ENCODE measurements at places on chromosomes 12 and 14. TPM values are rescaled to one million over a fixed set of nuclear protein-coding genes. Genes with fewer than 3 reads are reported as not detected.
A peak's percentile ranks its signal among the peaks of the same experiment; 100 is the strongest.

- no peak overlapping the region for H3K27ac ChIP-seq
- H3K4me1 ChIP-seq = no peaks in the 10 kb centered on the region
- H3K27me3 ChIP-seq = no peaks in the 10 kb centered on the region
- no peaks in the 10 kb centered on the region for H3K36me3 ChIP-seq
- no peak overlapping the region for H3K4me3 ChIP-seq
These were observed 271.2 kb downstream of the EGLN3 start for GRCh38 chr14:33679461-33680225.

DNA sequence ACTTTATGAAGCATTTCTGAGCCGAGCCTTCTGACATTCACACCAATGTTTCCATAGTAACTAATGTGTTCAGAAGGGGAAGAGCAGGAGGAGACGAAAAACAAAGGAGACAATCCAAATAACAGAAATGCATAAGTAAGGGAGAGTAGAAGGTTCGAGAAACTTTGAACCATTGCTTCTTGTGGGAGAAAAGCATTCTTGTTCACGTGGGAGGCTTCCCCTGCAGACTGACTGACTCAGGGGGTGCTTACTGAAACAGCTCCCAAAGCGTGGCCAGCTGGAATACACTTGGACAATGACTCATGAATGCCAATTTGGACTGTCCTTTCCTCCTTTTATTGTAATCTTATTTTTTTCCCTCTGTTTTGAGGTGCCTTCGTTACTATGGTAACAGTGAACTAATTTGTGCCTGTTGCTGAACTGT is 73.9 kb downstream of the NEDD1 start:
- no peak for DNase-seq
- H3K36me3 ChIP-seq = no peaks in the 10 kb centered on the region
- peaks cover 4% of the 10 kb centered on the region for H3K4me1 ChIP-seq

ACRBP gene
- 1.2 TPM for total RNA-seq

DNA sequence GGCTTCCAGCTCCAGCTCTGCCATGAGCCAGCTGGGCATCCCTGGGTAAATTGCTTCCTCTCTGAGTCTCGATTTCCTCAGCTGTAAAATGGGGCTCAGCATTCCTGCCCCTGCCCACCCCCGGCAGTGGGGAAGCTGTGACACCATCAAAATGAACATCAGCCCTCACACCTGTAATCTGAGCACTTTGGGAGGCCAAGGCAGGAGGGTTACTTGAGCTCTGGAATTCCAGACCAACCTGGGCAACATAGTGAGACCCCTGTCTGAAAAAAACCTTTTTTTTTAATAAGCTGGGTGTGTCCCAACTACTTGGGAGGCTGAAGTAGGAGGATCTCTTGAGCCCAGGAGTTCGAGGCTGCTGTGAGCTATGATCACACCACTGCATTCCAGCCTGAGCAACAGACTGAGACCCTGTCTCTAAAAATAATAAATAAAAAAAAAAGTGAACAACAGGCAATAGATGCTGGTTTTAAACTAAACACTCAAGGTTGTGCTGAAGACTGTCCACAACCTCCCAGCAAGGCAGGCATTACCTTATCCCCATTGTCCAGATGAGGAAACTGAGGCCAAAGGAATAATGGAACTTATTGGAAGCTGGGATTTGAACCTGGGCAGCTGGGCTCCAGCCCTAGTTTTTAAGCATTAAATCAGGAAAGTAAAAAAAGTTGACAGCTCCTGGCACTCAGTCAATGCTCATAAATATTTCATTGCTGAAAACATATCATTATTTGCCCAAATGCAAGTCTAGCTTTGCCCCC is 4.3 kb downstream of the TRPV4 start:
- H3K36me3 ChIP-seq = no peaks in the 10 kb centered on the region
- no peak overlapping the region for H3K27ac ChIP-seq
- DNase-seq = no peak

DNA sequence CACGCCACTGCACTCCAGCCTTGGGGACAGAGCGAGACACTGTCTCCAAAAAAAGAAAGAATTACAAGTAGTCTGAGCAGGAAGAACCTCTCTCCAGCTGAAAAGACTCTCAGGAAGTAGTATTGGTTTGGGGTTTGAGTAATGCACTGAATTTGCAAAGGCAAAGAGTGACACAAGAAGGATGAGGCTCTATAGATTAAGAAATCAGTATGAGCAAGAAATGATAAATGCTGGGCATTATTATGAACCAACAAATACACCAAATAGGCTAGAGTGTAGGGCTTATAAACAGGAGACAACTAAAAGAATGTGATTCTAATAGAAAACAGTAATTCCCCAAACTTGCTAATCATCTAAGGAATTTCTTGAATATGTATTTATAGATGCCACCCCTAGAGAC is 2.6 kb upstream of the SLC35E3 start:
- H3K4me1 ChIP-seq = peaks cover 16% of the 10 kb centered on the region
- no peak overlapping the region for H3K27ac ChIP-seq
- H3K27me3 ChIP-seq = no peaks in the 10 kb centered on the region
- no peak overlapping the region for H3K4me3 ChIP-seq
- H3K36me3 ChIP-seq = peaks cover 10% of the 10 kb centered on the region
- DNase-seq = no peak

DNA sequence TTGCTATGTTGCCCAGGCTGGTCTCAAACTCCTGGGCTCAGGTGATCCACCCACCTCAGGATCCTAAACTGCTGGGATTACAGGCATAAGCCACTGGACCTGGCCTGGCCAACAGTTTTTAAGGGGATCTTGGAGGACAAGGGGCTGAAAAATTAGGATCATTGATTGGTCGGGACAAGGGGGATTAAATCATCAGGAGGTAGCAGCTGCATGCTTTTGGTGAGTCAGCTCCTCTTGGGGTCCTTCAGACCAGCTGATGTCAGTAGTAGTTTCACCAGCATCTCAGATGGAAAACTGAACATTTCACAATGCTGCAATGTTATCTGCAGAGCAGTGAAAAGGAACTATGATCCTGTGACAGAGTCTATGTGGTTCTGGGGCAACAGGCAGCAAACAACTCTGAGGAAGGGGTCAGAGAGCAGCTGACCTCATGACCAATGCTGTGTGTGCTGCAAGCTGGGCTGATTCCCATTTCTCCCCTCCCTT is 6.3 kb downstream of the LRRC74A start:
- no peak overlapping the region for H3K27ac ChIP-seq
- no peak overlapping the region for H3K4me3 ChIP-seq
- H3K27me3 ChIP-seq = peaks cover 6% of the 10 kb centered on the region
- no peak for DNase-seq
- H3K4me1 ChIP-seq = no peaks in the 10 kb centered on the region

GRCh38 chr14:32697704-32698103 is 241.0 kb upstream of the NPAS3 start:
- no peak overlapping the region for H3K4me3 ChIP-seq
- DNase-seq = no peak
- no peaks in the 10 kb centered on the region for H3K36me3 ChIP-seq
- H3K27ac ChIP-seq = no peak overlapping the region

NELL2 gene
- 43.5 TPM for total RNA-seq

GNG2 gene
- total RNA-seq = 146 TPM

CISTR gene
- not detected for total RNA-seq

DNA sequence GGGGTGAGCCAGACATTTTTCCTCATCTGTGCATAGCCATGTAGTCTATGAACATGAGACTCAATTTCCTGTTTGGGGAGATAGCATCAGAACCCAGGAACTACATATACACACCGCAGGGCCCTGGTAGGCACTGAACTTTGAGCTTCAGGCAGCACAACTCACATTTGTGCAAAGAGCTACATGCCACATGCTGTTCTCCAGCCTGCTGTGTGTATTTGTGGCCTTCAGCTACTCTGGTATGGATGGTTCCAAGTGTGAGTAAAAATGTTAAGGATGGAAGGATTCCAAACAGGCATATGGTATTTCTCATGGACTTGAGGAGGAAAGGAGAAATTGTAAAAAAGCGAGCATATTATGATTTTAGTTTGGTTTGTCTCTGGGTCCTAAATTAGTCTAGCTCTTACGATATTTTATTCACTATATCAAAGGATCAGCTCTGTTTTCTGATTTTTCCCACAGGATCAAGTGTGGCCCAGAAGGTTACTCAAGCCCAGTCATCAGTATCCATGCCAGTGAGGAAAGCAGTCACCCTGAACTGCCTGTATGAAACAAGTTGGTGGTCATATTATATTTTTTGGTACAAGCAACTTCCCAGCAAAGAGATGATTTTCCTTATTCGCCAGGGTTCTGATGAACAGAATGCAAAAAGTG is 422.4 kb upstream of the OR4E1 start:
- peak overlapping the region; percentile 57 for H3K4me3 ChIP-seq
- no peak for DNase-seq
- no peaks in the 10 kb centered on the region for H3K27me3 ChIP-seq

GRCh38 chr12:53333289-53333688 is 2.9 kb downstream of the SP7 start:
- no peak for DNase-seq
- H3K27ac ChIP-seq = no peak overlapping the region
- H3K27me3 ChIP-seq = peaks cover 32% of the 10 kb centered on the region
- H3K36me3 ChIP-seq = no peaks in the 10 kb centered on the region
- H3K4me1 ChIP-seq = no peaks in the 10 kb centered on the region

DNA sequence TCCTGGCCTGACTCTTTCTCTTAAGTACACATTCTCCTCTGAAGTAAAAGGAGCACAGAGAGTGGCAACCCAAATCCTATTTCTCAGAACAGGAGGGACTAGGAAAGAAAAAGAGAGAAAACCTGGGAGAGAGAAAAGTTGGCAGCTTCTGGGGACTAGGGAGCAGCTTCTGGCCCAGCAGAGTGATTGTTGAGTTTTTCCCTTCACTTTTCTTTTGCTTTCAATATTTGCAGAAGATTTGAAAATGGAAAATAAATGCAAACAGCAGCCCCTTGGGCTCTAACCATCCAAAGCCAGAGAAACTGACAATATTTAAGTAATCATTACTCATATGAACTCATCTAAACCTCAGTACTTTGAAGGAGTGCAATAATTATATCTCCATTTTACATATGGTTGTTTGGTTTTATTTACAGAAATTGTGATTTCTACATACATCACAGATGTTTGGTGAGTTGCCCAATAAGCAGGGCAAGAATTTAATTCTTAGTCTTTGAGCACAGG is 28.8 kb upstream of the IGF1 start:
- no peak overlapping the region for H3K27ac ChIP-seq
- DNase-seq = no peak
- no peaks in the 10 kb centered on the region for H3K27me3 ChIP-seq
- no peaks in the 10 kb centered on the region for H3K4me1 ChIP-seq

RFX4 gene
- not detected for total RNA-seq

DNA sequence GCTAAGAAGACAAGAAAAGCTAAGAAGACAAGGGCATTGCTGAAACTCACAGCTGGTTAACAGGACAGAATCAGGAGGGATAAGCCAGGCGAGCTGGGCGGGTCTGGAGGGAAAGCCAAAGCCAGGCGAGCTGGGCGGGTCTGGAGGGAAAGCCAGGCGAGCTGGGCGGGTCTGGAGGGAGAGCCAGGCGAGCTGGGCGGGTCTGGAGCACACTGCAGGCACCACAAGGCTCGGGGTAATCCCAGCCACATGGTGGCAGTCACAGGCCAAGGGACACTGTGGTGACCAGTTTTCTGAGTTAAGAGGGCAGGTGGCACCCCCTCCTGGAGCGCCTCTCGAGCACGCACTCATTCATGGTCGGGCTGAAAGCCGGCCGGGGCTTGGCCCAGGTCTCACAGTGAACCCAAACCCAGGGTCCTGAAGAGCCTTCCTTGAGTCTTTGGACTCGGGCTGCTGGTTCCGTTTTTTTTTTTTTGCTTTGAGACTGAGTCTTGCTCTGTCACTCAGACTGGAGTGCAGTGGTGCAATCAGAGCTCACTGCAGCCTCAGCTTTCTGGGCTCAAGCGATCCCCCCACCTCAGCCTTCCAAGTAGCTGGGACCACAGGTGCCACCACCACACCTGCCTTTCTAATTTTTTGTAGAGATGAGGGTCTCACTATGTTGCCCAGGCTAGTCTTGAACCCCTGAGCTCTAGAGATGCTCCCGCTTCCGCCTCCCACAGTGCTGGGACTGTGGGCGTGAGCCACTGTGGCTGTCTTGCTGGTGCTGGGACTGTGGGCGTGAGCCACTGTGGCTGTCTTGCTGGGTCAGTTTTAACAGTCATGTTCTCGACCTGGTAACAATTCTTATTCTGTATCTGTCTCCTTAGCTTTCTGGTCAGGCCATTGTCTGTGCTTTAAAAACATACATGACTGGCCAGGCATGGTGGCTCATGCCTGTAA is 40.2 kb downstream of the HSP90AA1 start:
- no peak overlapping the region for H3K4me3 ChIP-seq
- H3K36me3 ChIP-seq = peaks cover 59% of the 10 kb centered on the region
- DNase-seq = peak; percentile 43
- H3K4me1 ChIP-seq = no peaks in the 10 kb centered on the region
- H3K27ac ChIP-seq = peak overlapping the region; percentile 23

Measured in activated CD4-positive, alpha-beta memory T cell treated with anti-CD3 and anti-CD28 coated beads for 36 hours (primary cell).